ENCODE measurements at places on chromosomes 13 and 19.

DNA sequence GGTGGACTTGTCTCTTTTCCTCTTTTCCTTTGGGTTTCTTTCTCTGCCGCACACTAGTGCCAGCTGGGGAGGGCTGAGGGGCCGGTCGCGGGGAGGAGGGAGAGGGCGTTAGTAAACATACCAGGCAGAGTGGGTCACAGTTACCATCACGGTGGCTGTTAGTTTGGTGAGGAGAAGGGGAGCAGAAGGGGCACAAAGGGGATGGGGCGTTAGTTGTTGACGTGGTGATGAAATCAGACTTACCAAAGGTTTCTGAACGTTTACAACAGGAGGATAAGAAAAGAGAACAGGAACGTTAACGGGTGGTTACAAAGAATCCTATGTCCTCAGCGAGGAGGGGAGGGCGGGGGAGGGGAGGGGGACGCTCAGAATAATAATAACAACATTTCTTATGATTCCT is 77.9 kb downstream of the PTPRS start:
- DNase-seq = no peak

- no peak for DNase-seq
Observed at GRCh38 chr13:26412936-26413716, 144.4 kb upstream of the WASF3 start.

GRCh38 chr19:33458171-33458633 is 63.4 kb downstream of the PEPD start:
- DNase-seq = no peak

DNA sequence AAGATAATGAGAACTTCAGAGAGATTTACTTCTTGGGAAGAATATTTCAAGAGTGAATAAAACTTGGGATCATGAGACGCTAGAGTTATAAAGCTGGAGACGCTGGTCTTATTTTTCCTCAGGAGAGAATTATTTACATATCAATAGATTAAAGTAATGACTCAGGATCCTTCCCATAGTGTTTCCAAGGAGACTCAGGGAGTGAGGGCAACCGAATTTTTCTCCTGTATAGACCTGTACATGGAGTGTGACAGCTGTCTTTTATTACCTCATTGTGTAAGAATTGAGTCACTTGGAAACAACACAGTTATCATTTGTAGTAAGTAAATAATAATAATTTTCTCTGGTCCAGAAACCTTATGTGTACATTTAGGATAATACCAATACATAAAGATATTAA is 1905.5 kb downstream of the OLFM4 start:
- no peak for DNase-seq

DNA sequence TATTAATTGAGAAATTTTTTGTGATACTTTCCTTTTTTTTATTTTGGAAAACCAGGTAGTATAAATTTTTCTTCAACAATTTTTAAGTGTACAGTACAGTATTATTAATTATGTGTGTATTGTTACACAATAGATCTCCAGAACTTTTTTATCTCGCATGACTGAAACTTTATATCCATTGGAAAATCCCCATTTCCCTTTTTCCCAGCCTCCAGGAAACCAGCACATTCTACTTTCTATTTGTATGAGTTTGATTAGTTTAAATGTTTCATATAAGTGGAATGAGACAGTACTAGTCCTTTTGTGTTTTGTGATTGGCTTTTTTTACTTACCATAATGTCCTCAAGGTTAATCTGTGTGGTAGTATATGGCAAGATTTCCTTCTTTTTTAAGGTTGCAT is 399.5 kb upstream of the ARGLU1 start:
- no peak for DNase-seq

GRCh38 chr19:5136073-5136855 is 167.4 kb downstream of the KDM4B start:
- no peak for DNase-seq

DNA sequence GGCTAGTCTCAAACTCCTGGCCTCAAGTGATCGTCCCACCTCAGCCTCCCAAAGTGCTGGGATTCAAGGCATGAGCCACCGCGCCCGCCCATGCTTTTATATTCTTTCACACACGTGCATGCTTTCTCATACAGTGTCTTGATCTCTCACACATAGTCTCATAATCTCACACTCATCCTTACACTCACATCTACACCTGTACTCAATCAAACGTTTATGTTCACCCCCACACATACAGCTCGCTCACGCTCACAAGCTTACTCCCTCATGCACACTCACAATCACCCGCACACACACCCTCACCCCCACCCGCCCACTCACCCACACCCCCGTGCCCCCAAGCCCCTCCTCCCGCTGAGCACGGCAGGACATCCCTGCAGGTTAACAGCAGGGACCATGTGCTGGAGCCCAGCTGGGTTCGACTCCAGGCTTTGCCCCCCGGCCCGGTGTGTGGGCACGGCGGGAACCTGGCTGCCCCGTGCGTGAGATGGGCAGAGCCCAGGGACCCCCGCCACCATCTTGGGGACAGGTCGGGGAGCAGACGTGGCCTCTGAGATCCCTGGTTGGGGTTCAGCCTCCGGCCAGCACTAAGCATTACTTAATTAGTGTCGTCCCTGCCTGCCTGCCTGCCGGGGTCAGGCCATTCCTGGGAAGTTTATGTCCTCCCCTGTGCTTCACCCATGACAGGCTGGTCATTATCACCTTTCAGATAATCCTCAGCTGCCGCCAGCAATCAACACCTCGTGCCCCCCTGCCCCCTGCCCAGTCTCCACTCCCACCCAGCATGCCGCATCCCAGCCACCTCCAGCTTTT is 11.4 kb downstream of the SBK2 start:
- no peak for DNase-seq

DNA sequence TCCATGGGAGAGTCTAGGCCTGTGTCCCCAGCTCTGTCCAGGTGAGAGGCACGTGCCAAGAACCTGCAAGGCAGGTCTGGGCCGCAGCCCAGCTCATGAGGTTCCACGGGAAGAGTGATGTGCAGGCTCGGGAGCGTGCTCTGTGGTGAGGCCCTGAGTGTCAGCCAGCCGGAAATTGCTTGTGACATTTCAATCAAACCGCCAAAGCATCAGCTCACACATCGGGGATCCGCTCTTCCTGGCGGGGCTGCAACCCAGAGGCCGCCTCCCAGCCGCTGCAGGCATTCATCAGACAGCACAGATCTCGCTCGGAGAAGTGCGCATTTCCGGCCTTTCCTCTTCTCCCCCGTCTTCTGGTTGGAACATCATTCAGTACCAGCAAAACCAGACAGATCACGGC is 109.3 kb downstream of the KDM4B start:
- no peak for DNase-seq

GRCh38 chr19:30778061-30778460 is 405.9 kb downstream of the ZNF536 start:
- no peak for DNase-seq

GRCh38 chr13:89910166-89910565 is 1437.3 kb upstream of the MIR17HG start:
- DNase-seq = no peak

- DNase-seq = no peak
Observed at GRCh38 chr13:67084066-67084465, 146.1 kb downstream of the PCDH9 start.

DNA sequence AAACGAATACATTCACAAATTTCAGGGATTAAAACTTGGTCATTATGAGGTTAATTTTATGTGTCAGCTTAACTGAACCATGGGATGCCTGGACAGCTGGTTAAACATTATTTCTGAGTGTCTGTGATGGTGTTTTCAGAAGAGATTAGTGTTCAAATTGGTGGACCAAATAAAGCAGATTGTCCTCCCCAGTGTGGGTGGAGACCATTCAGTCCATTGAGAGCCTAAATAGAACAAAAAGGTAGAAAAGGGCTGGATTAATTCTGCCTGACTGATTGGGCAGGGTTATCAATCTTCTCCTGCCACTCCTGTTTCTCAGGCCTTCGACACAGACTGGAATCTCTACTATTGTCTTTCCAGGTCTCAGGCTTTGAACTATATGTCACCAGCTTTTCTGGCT is 203.8 kb upstream of the SLITRK6 start:
- no peak for DNase-seq

DNA sequence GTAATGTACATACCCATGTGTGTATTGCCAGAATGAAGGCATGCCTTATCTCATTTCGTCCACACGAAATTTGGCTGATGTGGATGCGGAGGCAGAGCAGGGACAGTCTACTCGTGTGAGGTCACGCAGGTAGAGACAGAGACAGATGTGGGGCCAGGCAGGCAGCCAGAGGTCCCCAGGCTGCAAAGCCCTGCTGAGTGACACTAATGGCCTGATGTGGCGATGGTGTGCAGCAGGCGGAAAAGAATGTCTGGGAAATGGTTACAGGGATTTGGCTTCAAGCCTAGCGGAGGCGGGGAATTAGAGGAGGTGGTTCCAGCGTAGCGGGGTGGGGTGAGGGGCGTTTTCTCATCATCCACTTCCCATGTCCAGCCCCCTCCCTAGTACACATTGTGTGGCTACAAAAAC is 4.2 kb upstream of the IZUMO2 start:
- no peak for DNase-seq

DNA sequence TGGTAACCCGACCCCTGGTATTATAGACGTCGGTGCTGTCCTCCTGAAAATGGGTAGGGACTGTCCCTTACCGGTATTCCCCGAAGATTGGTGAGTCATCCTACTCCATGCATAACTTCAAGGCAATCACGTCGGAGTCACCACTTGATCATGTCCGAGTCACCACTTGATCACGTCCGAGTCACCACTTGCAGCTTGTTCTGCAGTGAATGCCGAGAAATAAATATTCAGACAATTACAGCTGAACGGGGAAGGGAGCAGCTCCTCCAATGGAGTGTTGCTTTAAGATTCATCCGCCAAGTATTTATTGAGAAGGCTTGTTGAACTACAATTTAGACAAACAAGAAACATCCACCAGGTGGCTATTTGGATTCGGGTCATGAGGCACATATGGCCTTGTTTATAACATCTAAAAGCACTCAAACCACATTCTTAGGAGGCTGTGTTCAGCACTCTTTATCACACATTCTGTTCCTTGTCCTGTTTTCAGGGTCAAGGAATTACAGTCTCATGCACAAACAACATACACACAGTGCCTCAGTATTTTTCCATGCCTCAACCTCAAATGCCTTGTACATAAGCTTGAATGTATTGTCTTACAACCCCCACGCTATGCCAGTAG is 43.1 kb downstream of the ZNF726 start:
- peak; percentile 65 for DNase-seq

- no peak for DNase-seq
Observed at GRCh38 chr19:20472854-20473253, 92.7 kb downstream of the ZNF737 start.

- peak; percentile 71 for DNase-seq
Observed at GRCh38 chr13:110001670-110002275, 215.4 kb upstream of the IRS2 start.

GRCh38 chr13:113759525-113760137 is 605 bp downstream of the TMEM255B start:
- peak; percentile 58 for DNase-seq

- peak; percentile 66 for DNase-seq
Observed at GRCh38 chr19:39407660-39408391, 1.2 kb downstream of the ZFP36 start.

GRCh38 chr13:37869756-37870488 is at the start of gene TRPC4:
Gene TRPC4, minus strand, starts transcription at chr13:37869772. Its CDS starts 86,439 bp downstream, at chr13:37783333.
- peak; percentile 69 for DNase-seq

DNA sequence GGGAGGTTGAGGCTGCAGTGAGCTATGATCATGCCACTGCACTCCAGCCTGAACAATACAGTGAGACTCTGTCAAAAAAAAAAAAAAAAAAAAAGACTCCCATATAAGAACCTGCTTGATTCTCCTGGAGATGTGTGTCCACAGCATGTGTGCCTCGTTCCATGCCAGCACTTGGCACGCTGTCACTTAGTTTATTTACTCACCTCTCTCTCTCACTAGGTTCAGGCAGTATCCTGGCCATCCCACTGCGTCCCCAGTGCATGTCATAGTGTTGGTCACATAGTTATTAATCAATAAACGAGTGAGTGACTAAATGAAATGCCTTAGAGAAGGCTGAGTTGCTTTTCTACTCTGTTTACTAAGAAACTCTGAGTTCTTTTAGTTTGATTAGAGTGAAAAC is 79.1 kb upstream of the GPR12 start:
- DNase-seq = no peak

DNA sequence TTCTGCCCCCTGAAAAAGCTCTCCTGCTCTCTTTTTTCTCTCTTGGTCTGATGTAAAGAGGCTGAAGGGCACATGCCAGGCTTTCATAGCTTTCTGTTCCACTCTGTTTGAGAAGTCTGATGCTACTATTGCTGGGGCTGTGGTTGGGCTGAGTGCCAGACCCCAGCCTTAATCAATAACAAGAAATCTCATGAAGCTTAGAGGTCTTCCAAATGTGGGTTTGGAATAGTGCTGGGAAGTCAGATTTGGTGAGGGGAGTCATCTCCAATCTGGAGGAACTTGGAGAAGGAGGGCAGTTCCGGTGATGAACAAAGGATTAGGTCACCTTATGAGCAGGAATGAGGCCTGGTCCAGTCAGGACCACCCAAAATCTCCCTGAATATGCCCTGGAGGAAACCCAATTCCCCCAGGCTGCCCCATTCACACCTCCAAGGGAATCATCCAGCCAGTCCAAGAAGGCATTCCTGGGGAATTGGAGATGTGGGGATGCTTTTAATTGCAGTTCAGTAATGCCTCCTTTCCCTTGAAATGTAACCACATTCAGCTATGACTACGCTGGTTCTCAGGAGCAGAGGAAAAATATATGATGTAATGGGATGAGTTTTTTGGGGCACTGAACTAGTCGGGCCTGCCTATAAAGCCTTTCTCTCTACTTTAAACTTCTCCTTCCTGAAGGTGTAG is 102.0 kb downstream of the STARD13 start:
- no peak for DNase-seq

DNA sequence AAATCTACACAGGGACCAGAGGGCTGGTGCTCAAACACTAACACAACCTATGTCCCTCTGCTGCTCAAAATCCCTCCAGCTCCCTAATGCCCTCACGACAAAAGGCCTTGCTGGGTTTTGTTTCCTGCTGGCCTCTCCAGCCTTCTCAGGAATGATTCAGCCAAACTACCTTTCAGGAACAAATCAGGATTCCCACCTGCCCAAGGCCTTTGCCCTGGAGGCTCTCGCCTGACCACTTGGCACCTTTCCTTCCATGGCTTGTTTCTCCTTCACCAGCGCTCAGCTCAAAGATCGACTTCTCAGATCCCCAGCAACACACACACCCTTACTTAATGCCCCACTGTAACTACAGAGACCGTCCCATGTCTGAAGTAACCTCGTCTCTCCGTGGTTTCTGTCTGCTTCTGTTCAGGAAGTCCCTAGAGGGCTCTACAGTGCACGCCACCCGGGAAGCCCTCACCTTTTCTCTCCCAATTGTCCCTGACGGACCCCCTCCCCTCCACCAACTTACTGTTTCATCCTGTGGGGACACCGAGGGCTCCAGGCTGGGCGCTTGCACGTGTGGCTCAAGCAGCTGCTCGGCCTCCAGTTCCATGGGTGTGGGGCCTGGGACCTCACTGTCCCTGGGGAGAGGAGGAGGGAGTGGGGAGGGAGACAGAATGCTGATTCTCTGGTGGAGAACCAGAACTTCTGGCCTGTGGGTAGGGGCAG is 3.2 kb upstream of the SIX5 start:
- DNase-seq = no peak

DNA sequence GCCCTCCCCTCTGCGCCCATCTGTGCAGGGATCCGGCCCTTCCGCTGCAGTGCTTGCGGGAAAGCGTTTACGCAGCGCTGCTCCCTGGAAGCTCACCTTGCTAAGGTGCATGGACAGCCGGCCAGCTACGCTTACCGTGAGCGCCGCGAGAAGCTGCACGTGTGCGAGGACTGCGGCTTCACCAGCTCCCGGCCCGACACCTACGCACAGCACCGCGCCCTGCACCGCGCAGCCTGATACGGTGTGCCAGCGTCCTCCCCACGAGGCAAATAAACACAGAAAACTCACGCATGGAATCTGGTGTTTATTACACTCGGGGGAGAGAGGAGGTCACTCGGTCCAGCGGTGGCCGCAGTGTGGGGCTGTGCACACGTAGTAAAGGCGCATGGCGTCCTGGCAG is 1.2 kb downstream of the POLR2I start:
- DNase-seq = no peak
